ENCODE measurements at places on chromosomes 13 and 19.
A peak's percentile ranks its signal among the peaks of the same experiment; 100 is the strongest.

GRCh38 chr13:103451656-103452055 is 385.4 kb upstream of the SLC10A2 start:
- DNase-seq = no peak

- DNase-seq = no peak
Measured at GRCh38 chr13:43387880-43388279, 364.5 kb downstream of the DNAJC15 start.

GRCh38 chr13:79671420-79671819 is 190.5 kb downstream of the NDFIP2 start:
- no peak for DNase-seq

GRCh38 chr13:19183676-19184075 is 2.1 kb upstream of the TUBA3C start:
- DNase-seq = peak; percentile 1

- DNase-seq = no peak
Measured at GRCh38 chr19:51030631-51031030, 4.2 kb downstream of the KLK12 start.

GRCh38 chr13:48233046-48233888 is at the start of gene ITM2B:
ITM2B (plus strand) TSS chr13:48233206; CDS start chr13:48233361, 155 bp downstream.
- DNase-seq = no peak

GRCh38 chr13:96963786-96964475 is 30.3 kb downstream of the OXGR1 start:
- no peak for DNase-seq

GRCh38 chr19:10553087-10553667 is 9.5 kb downstream of the ATG4D start:
- no peak for DNase-seq

DNA sequence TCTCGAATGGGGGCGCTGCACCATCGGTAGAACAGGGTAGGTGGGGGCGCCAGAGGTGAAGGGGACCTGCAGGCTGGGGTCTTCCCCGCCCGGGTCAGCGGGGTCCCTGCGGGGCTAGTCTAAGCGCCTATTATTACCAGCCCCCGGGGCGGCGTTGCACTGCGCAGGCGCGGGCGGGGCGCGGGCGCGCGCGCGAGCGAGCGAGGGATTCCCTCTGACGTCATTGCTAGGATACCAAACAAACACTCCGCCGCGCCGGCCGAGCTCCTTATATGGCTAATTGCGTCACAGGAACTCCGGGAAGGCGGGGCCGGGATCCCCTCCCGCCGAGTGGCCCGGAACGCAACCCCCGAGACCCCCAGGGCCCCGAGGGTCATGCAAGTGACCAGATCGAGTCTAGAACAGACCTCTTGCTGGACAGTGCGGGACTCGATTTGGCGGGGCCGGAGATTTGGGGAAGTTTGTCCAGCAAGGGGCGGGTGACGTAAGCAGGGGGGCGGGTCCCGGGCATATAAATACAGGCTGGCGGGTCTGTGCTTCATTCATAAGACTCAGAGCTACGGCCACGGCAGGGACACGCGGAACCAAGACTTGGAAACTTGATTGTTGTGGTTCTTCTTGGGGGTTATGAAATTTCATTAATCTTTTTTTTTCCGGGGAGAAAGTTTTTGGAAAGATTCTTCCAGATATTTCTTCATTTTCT is at the start of gene FOSB:
TSS of gene FOSB (plus strand) at position 541 of the 703 bp plus-strand sequence. CDS start 591 bp downstream, outside the sequence.
- no peak for DNase-seq

DNA sequence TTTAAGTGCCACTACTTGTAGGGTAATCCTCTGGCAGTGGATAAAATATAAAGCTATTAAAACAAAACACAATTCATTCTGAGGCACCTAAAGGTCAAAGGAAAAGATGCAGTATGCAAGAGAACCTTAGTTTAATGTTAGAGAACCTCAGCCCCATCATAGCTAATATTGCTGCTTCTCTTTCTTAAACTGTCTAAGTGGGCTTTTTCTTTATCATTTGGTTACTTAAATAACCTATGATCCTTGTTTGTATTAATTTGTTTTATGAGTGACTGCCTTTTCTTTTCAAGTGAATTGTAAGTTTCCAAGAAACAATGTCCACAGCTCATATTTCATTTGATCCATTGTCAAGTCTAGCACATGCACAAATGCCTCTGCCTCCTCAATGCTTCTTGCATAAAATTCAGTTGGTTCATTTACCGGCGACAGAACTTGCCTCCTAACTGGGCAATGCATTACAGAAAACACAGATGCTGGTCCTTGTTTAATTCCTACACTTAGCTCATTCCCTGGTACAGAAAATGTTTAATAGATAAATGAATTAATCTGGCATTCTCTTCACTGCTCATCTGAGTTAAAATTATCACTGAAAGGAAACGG is 1049.8 kb downstream of the OLFM4 start:
- no peak for DNase-seq

DNA sequence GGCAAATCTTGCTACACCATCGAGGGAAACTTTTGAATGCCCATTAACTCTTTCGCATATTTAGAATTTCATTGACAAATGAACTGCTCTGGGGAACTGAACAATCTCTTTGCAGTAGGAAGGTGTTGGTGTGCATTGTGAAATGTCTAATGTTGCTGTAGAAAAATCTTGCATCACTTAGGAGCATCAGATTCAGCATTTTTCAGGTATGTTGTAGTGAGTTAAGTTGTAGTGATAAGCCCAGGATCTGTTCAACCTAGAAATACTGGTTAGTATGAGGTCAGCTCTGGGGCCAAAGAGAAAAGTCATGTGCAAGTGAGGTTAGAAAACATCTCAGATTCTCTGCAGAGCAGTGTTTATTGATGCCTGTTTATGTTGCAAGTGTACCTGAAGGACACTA is 4.1 kb downstream of the FRY start:
- no peak for DNase-seq

- no peak for DNase-seq
Measured at GRCh38 chr13:26025196-26025595, 26.6 kb downstream of the SHISA2 start.

DNA sequence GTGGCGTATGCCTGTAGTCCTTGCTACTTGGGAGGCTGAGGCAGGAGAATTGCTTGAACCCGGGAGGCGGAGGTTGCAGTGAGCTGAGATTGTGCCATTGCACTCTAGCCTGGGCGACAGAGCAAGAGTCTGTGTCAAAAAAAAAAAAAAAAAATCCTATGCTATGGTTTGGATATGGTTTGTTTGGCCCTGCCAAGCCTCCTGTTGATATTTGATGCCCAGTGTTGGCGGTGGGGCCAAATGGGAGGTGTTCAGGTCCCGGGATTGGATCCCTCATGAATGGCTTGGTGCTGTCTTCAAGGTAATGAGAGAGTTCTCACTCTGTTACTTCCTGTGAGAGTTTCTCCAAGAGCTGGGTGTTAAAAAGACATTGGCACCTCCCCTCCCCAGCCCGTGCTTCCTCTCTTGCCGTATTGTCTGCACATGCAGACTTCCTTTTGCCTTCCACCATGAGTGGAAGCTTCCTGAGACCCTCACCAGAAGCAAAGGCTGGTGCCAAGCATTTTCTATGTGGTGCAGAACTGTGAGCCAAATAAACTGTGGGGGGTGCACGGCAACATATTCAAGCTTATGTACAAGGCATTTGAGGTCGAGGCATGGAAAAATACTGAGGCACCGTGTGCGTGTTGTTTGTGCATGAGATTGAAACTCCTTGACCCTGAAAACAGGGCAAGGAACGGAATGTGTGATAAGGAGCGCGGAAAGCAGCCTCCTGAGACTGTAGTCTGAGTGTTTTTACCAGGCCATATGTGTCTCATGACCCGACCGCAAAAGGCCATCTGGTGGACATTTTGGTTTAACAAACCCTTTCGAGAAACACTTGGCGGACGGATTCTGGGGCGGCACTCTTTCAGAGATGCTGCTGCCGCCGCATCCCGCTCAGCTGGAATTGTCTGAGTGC is 7.3 kb downstream of the SIGLEC9 start:
- DNase-seq = no peak

DNA sequence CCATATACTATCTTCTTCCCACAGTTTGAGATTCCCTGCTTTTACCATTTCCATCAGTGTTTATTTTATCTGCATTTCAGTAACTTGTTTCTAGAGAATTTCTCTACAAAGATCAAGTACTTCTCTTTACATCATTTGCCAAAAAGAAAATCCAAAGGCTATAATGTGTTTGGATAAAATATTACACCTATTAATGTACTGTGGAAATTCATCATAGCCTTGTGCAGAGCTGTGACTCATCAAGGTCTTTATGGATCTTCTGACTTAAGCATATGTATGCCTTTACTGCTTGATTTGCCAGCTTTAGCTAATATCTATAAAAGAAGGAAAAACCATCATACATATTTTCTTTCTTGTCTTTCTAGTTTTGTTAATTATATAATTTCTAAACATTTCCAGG is 9.6 kb upstream of the HTR2A start:
- DNase-seq = no peak

DNA sequence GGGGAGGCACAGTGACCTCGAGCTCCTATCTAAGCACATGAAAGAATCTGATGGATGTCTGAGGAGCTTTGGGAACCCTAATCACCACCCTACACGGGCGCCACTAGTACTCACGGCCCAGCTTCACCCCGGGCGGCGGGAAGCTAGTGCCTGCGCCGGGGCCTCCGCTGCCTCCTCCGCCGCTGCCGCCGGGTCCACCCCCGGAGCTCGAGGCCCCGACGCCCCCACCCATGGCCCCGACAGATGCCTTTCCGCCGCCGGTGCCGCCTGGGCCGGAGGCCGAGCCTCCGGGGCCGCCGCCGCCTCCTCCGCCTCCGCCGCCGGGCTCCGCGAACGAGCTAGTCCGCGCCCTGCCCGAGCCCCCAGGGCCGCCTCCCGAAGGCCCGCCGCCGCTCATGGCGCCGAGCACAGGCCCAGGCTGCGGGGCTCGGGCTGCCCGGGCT is 312 bp downstream of the GSK3A start:
- DNase-seq = no peak

DNA sequence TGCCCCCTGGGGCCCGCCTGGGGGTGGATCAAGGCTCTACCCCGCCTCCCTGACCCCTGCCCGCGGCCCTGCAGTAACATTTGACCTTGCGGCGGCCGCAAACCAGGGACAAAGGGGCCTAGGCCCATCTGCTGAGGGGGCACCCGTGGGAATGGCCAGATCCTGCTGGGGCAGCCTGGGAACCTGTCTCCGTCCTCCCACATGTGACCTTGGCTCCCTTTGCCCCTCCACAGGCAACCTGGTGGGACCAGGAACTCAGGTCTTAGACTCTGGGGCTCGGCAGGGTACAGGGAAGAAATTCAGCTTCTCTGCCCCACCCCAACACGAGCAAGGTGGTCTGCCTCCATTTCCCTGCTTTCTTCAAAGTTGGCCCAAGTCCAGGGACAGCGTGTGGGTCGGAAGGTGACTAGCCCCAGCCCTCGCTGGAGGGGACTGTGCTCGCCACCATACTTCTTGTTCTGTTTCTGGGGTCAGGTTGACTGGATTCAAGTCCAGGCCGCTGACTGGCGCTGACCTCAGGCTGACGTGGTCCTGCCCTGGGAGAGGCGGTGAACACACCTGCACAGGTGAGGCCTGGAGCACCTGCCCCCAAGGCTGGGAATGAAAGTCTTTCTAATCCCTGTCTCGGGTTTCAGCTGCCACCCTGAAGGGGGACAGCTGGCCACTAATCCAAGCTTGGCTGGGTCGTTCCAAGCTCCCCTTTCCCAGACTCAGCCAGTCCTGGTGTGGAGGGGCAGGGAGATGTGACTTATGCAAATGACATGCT is 2.5 kb upstream of the NR2F6 start:
- no peak for DNase-seq

DNA sequence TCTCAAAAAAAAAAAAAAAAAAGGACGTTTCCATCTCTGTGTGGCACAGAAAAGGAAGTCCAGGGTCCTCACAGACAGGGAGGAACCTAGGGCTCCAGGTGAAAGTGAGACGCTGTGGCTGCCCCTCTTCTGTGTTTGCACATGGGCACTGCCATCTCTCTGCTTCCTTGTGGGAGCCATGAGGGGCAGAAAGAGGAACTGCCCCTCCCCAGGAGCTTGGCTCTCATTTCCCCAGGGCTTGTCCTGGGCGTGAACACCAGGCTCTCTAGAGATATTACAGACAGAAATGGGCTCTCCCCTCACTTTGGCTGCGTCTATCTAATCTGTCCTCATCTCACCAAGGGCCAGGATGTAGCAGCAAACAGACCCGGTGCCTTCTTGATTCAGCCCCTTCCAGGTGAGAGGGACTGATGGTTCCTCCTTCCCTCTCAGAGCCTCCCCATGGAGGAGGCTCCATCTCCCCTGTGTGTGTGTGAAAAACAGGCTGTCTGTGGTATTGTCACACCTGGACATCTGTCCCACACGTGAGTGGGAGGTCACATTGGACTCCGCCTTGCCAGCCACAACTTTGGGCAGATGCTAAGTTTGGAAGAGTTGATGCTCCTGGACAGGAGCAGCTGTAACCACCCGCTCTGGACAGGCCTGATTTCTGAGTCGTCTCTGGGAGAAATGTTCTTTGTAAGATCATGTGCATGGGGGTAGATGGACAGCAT is 840 bp upstream of the LILRA4 start:
- DNase-seq = no peak

GRCh38 chr19:16621165-16621800 is 6.7 kb downstream of the MED26 start:
- no peak for DNase-seq

GRCh38 chr13:30313311-30313710 is 6.0 kb upstream of the KATNAL1 start:
- DNase-seq = no peak

- peak; percentile 95 for DNase-seq
Measured at GRCh38 chr19:2578901-2579677, 103.2 kb downstream of the GADD45B start.

DNA sequence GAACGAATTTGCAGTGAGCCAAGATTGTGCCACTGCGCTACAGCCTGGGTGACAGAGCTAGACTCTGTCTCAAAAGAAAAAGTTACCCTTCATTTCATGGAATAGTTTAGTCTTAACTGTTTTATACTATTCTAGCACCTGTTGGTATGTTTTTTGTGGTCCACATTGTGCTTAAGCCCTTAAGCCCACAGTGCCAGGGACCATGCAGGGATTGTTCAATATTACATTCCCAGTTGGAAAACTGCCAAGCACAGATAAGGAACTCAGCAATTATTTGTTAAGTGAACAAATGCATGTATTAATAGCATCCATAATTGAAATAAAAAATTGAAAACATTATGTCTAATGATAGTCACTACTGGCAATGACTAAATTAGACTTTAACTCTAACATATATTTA is 193.5 kb downstream of the PCDH17 start:
- no peak for DNase-seq

- no peak for DNase-seq
Measured at GRCh38 chr13:101714195-101714594, 261.7 kb downstream of the ITGBL1 start.

GRCh38 chr13:79503473-79504017 is 22.6 kb downstream of the NDFIP2 start:
- no peak for DNase-seq

- no peak for DNase-seq
Measured at GRCh38 chr19:54312436-54313377, at the start of gene LILRA5. LILRA5 (minus strand) TSS chr19:54313166; CDS start chr19:54313019, 147 bp downstream.

GRCh38 chr19:8057545-8058270 is 5.1 kb downstream of the CCL25 start:
- DNase-seq = no peak

Data from vagina (tissue), 2 donors.